ENCODE measurements at places on chromosomes 12 and 14.

DNA sequence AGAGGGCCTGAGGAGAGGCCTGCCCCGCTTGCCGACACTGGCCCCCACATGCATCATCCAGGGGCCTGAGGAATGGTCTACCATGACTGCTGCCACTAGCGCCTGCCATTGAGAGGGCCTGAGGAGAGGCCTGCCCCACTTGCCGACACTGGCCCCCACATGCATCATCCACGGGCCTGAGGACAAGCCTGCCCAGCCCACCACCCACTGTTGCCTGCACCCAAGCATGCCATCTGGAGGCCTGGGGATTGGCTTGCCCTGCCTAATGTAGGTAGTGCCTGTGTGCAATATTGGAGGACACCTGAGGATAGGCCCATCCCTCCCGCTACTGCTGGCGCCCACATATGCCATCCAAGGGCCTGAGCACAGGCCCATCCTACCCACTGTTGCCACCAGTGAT is 24.4 kb downstream of the CYP46A1 start:
- no peak for DNase-seq

GRCh38 chr12:42234970-42235369 is 3.1 kb downstream of the YAF2 start:
- no peak for DNase-seq

DNA sequence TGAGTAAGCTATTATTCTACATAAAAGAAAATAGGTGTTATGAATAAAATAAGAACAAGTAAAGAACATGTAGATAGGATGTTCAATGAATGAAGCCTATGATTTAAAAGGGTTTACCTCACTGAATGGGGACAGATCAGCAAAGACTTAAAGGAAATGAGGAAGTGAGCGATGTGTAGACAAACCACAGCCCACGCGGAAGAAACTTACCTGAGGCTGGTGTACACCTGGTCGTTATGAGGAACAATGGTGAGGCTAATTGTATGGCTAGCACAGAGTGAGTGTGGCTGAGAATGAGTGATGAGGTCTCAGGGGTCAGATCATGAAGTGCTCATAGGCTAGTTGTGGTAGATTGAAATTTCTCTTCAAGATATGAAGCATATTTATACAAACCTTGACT is 221.7 kb downstream of the ALG10B start:
- no peak for DNase-seq

GRCh38 chr12:90013409-90013808 is 304.8 kb upstream of the ATP2B1 start:
- DNase-seq: no peak

DNA sequence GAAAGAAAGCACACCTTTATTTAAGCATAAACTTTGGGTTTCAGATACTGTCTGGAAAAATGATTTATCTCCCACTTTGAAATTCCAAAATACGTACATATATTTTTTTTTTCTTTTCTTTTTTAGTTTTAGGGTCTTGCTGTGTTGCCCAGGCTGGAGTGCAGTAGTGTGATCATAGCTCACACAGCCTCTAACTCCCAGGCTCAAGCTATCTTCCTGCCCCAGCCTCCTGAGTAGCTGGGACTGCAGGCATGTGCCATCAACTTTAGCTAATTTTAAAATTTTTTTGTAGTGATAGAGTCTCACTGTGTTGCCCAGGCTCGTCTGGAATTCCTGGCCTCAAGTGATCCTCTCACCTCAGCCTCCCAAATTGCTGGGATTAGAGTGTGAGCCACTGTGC is 45.9 kb upstream of the PAPLN start:
- DNase-seq: no peak

DNA sequence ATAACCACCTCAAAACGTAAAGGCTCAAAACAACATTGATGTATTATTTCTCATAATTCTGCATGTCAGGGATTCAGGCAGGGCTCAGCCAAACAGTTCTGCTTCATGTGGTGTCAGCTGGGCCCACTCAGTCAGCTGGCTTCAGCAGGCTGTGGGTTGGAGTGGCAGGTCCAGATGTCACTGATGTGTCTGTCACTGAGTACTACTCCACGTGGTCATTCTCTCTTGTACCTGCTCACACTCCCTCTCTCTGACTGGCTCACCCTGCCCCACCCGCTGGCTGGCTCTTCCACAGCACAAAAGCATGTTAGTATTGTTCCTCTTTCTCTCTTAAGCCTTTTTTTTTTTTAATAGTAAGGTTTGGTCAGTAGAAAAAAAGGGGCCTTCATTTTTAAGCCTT is 182.4 kb downstream of the DICER1 start:
- DNase-seq: no peak

- no peak for DNase-seq
These were observed 26.0 kb downstream of the ITPK1 start for GRCh38 chr14:93089521-93090269.

DNA sequence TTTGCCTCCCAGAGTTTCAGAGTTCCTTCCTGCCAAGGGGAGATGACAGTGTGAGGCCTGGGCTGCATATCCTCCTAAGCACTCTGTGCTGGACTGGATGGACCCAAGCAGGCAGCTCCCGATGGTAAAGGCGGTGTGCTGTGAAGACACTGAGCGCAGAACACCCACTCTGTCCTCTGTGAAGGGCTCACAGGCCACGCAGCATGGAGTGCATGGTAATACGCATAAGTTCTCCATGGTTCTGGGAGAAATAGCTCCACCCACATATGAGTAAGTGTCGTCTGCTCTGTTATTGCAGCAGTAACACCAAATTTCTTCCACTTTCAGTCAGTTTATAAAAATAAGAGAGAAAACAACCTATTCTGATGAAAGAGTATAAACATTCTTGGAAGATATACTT is 55.8 kb downstream of the TMEM30B start:
- no peak for DNase-seq

- no peak for DNase-seq
These were observed 21.3 kb upstream of the SUPT16H start for GRCh38 chr14:21405097-21405496.

DNA sequence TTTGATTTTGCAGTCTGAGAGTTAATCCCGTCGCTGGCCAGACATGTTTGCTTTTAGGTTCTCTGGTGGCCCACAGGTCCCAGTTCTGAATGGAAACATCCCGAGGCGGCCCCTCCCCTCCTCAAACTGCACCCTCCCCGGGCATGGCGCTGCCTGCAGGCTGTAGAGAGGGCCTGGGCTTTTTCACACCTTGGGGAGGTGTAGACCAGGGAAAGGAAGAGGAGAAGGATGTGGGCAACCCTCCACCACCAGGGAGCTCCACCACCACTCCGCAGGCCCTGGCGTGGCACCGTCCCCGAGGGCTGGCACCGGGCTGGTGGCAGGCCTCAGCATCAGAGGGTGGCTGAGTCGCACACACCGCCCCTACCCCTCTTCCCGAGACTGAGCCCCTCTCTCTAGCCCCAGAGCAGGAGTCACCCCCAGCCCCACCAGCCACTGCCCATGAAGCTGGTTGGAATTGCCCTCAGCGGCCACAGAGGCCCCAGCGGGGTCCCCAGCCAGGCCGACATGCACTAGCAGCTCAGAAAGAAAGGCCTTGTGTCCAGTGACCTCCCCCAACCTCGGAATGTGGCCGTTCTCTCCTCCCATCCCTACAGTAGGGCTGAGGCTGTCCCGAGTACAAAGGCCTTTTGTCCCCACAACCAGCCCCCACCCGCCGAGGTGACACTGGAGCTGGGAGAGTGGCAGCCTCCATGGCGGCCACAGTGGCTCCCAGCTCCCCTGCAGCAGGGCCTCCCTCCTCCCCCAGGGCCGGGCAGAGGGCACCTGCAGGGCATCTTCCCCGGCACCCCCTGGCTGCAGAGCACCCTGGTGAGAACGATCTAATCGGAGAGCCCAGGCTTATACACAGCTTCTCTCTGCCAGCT is 23.5 kb upstream of the INF2 start:
- no peak for DNase-seq

GRCh38 chr12:102454808-102455760 is 25.3 kb downstream of the IGF1 start:
- DNase-seq: no peak

GRCh38 chr12:4026020-4026358 is 152.8 kb upstream of the PARP11 start:
- no peak for DNase-seq

DNA sequence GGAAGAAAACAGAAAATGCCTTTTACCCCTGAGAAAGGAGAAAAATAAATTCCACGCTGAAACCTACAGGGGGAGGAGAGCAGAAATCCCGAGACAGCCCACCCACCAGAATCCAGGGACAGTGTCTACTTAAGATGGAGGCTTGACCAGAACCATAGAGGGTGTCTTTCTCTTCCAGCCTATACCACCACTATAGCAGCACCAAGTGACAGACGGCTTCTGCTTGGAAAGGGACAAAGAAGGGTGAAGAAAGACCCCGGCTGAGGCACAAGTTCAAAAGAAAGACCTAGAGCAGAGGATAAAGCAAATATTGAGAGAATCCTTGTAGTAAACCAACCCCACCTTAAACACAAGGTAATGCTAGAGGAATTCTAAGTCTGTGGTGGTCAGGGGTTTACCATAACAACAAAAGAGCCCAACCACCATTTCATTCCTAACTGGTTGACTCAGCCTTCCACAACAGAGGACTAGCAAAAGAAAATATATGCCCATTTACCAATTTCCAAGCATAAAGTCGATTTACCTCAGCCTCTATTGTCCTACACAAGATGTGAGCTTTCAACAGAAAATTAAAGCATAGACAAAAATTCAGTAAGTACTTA is 105.3 kb upstream of the FOXG1 start:
- no peak for DNase-seq

DNA sequence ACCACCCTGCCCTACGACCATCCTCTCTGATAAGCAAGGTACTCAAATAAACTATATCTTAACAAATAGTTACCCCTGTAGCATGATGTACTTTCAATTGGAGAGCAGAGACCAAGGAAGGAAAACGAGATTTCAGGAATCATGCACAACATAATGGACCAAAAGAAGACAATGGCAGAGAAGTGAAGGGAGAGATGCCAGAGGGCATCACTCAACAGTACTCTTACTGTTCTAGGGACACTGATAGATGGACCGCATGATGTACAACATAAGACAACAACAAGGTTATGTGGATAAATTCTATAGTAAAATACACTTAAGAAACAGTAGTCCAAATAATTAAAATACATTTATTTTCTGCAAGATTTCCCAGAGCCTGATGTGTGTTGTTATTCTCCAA is 77.5 kb upstream of the IFNG-AS1 start:
- no peak for DNase-seq

DNA sequence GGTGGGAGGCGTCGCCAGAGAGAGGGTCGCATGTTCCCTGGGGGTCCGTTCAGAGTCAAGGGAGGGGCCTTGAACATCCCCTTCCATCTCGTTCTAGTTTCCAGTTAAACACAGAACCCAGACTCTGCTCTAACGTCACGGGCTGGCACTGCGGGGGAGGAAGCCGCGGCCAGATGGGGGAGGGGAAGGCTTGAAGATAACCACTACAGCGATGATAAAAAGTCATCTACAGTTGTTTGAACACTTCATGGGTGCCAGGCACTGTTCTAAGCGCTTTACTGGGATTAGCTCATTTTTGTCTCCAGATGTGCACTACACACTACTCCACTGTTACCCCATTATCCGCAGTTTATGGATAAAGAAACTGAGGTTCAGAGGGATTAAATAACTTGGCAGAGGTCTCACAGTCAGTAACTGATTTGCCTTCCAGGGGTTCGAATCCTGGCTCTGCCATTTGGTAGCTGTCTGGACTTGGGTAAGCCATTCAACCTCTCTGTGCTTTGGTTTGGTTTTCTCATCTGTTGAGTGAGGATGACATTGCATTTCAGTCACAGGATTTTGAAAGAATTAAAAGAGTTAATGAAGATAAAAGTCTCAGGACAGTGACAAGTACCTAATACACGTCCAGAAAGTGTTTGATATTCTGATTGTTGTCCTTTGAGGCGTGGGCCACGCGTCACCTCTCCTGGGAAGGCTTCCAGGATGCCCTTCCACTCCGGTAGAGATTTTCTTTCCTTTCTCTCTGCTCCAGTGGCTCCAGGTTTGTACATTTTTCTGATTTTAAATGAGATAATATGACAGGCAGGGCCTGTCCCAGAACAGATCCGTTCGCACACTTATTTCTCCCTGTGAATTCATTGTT is 798 bp upstream of the RASAL1 start:
- DNase-seq: no peak

Data from DMS79 treated with DMSO at 0.1 percent for 48 hours (cell line).